Iris pigment epithelial cell (primary cell): ENCODE measurements at places on chromosomes 3 and 15.

GRCh38 chr15:82079736-82080135, 33.9 kb upstream of the MEX3B start:
- peak; percentile 39 for DNase-seq

GRCh38 chr3:197368330-197368729, 69.9 kb upstream of the DLG1 start:
- DNase-seq: no peak

- DNase-seq: peak; percentile 93
These were observed 44.9 kb upstream of the MANF start for GRCh38 chr3:51340013-51340829.

- peak; percentile 10 for DNase-seq
These were observed 349.4 kb downstream of the LRTM1 start for GRCh38 chr3:54578417-54578816.

DNA sequence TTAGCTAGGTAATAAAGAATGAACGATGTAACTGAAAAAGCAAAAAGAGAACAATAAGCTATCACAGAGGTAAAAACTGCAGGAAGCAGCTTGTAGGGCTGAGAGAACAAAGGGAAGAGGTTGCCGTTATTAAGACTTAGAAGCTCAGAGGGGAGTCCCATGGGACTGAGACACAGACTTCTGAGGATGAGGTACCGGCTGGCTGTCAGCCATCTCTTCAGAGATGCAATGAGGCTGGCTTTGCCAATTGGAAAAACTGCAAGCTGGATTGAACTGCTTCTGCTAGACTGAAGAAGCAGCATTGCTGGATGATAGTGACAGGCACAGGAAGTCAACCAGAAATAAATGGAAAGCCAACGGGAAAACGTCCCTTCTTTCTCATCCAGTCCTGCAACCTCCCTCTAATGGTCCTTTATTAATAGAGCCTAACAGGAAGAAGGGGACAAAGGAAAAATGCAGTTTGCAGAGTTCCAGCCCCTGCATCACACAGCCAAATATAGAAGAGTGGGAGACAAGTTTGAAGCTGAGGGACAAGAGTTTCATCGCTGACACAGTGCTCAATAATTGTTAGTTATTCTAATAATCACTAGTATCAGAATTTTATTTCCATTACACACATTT, 21.1 kb upstream of the KLHL6 start:
- peak; percentile 27 for DNase-seq

- DNase-seq: no peak
These were observed 56.4 kb downstream of the MINDY4B start for GRCh38 chr3:150848864-150849263.

GRCh38 chr3:37256447-37256846, 82.1 kb upstream of the LRRFIP2 start:
- DNase-seq: peak; percentile 28

DNA sequence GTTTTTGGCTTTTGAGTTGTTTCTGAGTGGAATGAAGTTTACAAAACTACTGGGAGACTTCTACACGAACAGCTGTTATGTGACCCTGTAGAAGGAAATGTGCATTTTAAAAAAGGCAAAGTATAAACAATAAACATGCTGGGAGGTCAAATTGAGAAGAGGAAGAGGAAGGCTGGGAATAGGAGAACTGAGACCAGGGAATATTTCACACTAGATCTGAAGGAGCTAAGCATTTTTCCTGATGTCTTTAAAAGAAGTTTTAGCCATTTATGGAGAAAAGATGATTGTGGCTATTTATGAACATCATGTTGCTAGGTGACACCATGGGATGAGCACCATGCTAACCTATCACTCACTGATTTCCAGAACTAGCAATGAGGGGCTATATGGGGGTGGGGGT, 76.3 kb upstream of the FAM98B start:
- no peak for DNase-seq

DNA sequence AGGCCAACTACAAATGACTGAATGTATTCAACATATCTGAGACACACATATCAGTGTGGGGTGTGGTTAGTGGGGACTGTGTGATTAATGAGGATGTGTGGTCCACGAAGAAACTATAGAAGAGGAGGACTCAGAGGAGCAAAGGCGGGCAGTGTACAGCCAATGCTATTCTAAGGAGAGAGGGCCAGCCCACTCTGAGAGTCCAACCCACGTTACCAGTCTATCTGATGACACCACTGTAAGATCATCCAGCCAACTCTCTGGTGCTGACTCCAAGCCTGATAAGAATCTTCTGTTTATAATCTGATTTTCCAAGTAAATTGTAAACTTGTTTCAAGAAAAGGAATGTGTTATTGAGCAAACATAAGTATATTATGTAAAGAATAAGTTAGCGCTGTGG, 47.2 kb downstream of the MCF2L2 start:
- DNase-seq: peak; percentile 92
